ENCODE measurements at places on chromosomes 12 and 14.

- no peak for DNase-seq
These were observed 97.3 kb upstream of the RASSF8 start for GRCh38 chr12:25861226-25861625.

- no peak for DNase-seq
These were observed at the start of gene SAMD4A for GRCh38 chr14:54566410-54567223. SAMD4A (plus strand) TSS chr14:54567128; CDS start chr14:54567917, 789 bp downstream.

- no peak for DNase-seq
These were observed 3.9 kb downstream of the ANKRD33 start for GRCh38 chr12:51891843-51892242.

GRCh38 chr12:49200919-49201594 is 12.2 kb upstream of the TUBA1A start:
- peak; percentile 70 for DNase-seq

DNA sequence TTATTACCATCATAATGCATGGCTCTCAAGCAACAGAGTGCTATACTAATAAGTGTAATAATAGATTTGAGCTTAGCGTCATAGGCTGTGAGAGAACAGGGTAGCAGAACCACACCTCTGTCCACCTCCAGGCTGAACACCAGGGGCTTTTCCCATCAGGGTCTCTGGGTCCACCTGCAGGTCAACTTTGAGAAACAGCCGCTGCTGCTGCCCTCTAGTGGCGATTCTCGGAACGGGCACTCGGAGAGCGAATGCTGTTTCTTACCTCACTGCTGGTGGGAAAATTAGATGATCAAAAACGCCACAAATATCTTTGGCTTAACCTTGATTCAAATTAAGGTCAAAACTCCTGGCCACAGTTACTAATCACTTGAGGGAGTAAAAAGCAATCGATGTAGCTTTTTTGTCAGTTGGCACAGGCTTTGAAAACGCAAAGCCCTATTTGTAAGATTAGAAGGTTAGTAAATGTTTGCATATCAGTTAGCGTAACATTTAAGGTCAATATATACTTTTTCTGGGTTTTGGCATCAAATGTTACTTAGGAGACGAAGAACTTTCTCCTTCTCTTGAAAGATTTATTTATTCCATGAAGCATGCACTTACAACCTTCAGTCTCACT is 127.9 kb upstream of the TMEM132D start:
- DNase-seq = no peak

DNA sequence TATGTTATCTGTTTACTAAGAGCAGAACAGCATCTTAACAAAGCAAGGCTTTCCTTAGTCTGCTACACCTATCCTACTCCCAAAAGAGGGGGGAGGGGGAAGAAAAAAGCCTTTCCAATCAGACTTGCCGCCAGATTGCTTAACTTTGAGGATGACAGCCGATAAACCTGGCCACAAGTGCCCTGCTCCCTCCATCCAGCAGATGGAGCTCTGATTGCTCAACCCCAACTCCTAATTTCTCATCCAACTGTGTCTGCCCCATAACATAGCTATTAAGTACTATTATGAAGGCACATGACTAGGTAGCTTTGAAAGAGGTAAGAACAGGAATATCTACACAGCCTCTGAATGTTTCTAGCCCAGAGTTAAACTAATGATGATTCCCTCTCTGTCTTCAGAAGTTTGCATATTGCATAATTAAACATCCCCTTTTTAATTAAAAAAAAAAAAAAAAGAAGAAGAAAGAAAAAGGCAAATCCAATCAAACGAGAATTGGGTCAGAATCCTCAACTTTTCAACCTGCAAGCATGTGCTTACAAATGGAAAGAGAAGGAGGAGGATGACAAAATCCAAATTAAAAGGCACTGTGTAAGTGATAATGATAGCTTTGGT is 247.4 kb downstream of the GALC start:
- DNase-seq = no peak

- DNase-seq = no peak
These were observed 90.9 kb upstream of the MANSC4 start for GRCh38 chr12:27870939-27871338.

DNA sequence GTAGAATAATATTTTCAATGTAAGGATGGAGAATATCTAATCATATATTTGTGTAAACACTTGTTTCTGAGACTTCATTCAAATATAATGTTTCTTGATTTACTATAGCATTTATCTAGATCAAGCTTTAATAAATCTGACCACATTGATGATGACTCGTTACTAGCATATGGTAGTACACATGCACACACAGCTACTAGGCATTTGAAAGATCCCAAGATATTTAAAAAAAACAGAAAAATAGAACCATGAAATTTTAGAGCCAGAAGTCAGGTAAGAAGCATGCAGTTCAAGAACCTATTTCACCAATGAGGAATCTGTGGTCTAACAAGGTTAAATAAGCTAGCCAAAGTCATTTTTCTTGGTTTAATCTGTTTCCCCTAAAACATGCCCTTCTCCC is 32.0 kb downstream of the DCP1B start:
- no peak for DNase-seq

GRCh38 chr14:76919431-76920330 is 93.5 kb downstream of the LRRC74A start:
- DNase-seq = no peak

- DNase-seq = peak; percentile 71
These were observed 1.3 kb downstream of the ZC3H10 start for GRCh38 chr12:56119361-56119796.
